ENCODE measurements at places on chromosomes 7 and 10. TPM values are rescaled to one million over a fixed set of nuclear protein-coding genes. Genes with fewer than 3 reads are reported as not detected.

- no peak for DNase-seq
Measured at GRCh38 chr10:131748831-131749766, 151.7 kb upstream of the PPP2R2D start.

DNA sequence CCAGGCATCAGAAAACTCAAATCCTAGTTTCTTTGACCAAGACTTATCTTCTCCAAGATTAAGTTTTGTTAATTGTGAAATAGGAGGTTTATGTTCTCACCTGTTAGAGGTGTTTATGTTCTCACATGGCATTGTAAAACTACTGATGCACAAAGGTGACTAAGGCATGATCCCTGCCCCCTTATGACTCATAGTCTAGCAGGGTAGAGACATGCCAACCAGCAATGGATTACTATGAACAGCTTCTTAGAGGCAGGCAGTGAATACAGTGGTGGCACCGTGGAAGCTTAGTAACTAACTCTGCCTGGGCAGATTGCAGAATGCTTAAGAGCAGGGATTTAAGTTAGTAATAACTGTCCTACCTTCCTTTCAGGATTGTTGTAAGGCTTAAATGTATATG lies 400.9 kb downstream of the SORCS3 start:
- DNase-seq, result peak; percentile 18

DNA sequence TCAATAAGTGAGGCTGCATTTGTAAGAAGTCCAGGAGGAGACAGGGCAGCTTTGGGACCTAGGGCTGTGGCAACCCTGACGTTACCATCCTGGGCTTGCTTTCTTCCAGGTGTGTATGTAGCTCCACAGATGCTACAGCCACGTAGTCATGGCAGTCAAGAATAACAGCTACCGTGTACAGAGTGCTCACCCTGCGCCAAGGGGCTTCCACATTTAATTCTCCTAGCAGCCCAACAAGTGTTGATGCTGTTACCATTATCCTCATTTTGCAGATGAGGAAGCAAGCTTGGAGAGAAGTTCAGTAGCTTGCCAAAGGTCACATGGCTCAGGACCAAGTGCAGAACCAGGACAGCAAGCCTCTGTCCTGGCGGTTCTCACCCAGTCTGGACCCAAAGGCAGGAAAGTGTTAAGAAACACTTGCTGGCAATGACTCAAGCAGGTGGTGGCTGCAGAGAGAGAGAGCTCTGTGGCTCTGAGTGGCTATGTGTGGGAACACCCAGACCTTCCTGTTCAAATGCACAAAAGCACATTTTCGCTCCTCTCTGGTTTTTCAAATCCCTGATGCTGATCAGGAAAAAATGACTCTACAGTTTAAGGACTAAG lies 89.8 kb downstream of the CREM start:
- peak; percentile 29 for DNase-seq

The ATP6V0A4 gene
- 0.20 TPM for total RNA-seq

DNA sequence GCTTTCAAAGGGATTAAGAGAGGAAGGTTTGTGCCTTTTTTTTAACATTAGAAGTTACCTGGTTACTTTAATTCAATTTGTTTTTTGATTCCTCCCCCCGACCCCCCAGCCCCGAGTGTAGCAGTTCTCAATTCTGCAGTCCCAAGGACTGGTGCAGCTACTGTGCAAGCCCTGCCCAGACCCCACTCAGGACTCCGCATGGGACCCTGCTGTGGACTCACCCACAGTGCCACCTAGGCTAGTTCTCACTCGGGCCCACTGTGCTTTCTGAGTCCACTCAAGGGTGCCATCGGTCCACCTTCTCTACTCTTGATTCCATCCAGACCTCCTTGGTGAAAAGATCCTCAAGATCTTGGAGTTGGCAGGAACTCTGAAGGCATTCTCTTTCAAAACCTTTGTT lies 77.4 kb downstream of the VOPP1 start:
- DNase-seq, result no peak

The PRSS37 gene
- not detected for total RNA-seq

DNA sequence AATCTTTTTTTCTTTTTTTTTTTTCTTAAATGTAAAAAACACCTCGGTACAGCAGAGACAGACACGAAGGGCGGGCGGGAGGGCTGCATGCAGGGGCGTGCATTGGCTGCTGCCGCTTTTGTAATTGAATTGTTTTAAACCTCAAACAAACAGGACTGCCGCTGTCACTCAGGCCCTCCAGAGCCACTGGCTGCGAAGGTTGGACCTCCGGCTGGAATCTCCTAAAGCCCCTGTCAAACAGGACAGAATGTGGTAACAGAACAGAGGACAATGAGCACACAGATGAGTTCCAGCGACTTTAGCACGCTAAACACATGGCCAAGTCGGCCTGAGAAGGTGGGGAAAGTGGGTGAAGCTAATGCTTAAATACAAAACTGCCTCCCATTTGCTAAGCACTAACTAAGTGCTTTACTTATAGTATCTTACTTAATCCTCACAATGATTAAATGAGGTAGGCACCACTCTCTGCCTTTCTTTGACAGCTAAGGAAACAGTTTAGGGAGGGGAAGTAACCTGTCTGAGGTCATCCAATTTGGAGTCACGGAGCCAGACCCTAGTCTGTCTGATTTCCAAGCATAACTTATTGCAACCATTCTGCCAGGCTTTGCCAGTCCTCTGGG lies 3.0 kb upstream of the NDST2 start:
- DNase-seq, result no peak

The CHN2 gene
- not detected for total RNA-seq

GRCh38 chr7:155533827-155534690 lies 12.3 kb downstream of the CNPY1 start:
- DNase-seq, result no peak

GRCh38 chr10:76981251-76981650 lies 656.4 kb downstream of the KCNMA1 start:
- no peak for DNase-seq

DNA sequence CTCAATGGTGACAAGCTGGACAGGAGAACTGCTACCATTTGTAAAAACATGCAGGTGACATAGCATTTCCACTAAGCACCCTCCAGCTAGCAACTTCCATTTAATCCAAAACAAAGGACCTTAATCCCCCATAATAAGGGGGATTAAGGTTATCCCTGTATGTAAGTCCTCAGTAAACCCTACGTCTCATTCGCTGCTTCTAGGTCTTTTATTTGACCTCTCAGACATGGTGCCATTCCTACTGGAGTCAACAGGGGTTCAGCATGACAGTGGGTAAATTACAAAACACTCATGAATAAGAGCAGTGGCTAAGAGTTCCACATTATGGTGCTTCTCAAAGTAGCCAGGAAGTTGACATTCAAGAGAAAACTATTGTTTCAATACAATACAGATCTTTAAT lies 121.8 kb upstream of the CAV2 start:
- no peak for DNase-seq

The SFRP5 gene
- total RNA-seq, result not detected

The DOCK4 gene
- 7.7 TPM for total RNA-seq

GRCh38 chr7:30403477-30403876 lies 75.1 kb downstream of the NOD1 start:
- DNase-seq, result no peak

Measured in M059J (cell line).